Kasumi-1 (cell line): ENCODE measurements at places on chromosomes 6 and 20.

- DNase-seq = no peak
Observed at GRCh38 chr6:166436195-166437139, 53.7 kb upstream of the MPC1 start.

DNA sequence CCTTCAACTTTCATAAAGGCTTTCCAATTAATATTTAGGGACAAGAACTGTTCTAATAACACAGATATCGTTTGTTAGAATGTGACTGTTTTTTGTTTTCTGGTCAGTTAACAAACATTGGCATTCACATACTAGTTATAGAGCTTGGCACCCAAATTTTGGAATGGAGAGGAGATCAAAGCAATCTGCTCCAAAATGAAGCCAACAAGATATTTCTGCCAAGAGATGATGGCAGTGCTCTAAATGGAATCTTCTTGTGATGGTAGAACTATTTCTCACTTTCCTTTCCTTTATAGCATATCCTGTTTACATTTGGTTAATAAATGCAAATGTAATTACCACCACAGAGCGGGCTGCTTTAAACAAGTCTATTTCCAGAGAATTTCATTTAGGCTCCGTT lies 208.3 kb upstream of the RIMS1 start:
- DNase-seq = no peak

- no peak for DNase-seq
Observed at GRCh38 chr6:75449630-75450206, 43.9 kb downstream of the FILIP1 start.

- DNase-seq = no peak
Observed at GRCh38 chr6:149899926-149900619, 2.2 kb upstream of the RAET1E start.

- no peak for DNase-seq
Observed at GRCh38 chr6:15304337-15305042, 58.6 kb downstream of the JARID2 start.

- DNase-seq = no peak
Observed at GRCh38 chr20:63876489-63877036, 11.5 kb downstream of the TPD52L2 start.

DNA sequence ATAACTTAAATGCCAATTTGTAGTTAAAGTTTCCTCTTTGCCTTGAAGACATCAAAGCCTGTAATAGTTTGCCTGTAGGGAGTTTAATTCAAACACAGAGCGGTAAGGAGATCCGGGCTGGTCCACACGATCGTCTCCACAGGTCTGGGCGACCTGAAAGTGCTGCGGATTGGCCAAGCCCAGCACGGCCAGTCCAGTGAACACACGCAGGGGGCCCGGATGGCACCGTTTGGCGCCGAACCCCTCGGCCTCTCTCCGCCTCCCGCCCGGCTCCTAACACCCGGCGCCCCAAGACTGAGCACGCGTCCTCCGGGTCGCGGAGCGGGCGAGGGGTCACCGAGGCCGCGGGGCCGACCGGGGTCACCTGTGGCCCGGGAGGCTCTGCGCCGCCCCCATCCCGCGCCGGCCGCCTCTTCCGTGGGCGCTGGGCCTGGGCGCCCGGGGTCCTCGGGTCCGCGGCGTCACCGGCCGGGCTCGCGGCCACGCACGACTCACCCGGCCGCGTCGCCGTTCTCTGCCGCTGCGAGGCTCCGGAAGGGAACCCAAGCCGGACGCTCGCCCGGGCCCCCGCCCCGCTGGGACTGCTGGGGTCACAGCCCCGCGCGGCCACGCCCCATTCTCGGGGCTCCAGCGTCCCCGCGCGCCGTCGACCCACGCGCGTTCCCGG lies 481 bp downstream of the SERPINB6 start:
- DNase-seq = peak; percentile 43

- no peak for DNase-seq
Observed at GRCh38 chr6:95352064-95352795, 225.1 kb upstream of the MANEA start.

DNA sequence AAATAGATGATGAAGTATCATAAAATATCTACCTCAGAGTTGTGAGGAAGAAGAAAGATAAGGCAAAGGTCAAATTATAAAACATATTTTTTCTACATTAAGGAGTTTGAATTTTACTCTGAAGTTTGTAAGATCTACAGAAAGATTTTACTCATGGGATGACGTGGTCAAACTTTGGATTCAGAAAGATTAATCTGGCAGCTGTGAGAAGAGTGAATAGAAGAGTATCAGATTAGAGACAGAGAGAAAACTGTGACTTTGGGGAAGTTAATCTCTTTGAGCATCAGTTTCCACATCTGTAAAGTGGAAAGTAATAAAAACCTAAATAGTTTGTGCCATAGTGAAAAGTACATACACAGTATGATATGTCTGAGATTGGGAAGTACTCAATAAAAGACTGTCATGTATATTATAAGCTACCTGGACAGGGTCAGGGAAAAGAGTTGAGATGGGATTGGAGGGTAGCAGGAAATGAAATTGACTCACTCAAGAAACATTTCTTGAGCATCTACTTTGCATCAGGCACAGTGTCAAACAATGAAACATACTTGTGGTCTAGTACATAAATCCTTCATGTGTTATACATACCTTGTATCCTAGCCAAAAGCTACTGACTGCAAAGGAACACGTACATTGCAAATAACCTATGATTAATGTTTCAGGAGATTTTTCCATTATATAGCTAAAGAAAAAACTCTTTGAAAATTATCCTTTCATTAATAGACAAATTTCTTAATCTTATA lies 222.1 kb downstream of the TMEM200A start:
- DNase-seq = no peak

GRCh38 chr6:163392533-163392932 lies 22.0 kb upstream of the QKI start:
- DNase-seq = no peak

DNA sequence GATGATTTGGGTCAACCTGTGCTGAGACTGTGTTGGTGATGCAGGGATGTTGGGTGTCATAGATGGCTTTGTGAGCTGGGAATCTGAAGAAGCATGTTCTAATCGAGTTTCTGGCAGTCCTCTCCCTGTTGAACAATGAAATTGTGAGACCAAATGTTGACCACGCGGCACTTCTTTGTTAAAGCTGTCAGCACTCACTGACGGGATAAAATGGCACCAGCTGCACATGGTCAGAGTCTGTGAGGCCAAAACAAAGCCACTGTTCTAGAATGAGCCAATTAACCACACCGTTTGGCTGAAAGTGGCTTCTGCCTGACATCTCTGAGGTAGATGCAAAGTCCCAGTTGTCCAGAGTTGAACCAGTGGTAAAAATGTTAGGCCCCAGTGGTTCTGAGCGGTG lies 562.2 kb downstream of the KIF16B start:
- no peak for DNase-seq

GRCh38 chr6:105359419-105360370 lies 43.2 kb downstream of the PREP start:
- DNase-seq = no peak
